ENCODE measurements at places on chromosomes 1 and 21.

- DNase-seq: no peak
Observed at GRCh38 chr1:48571303-48571987, 99.4 kb upstream of the SPATA6 start.

DNA sequence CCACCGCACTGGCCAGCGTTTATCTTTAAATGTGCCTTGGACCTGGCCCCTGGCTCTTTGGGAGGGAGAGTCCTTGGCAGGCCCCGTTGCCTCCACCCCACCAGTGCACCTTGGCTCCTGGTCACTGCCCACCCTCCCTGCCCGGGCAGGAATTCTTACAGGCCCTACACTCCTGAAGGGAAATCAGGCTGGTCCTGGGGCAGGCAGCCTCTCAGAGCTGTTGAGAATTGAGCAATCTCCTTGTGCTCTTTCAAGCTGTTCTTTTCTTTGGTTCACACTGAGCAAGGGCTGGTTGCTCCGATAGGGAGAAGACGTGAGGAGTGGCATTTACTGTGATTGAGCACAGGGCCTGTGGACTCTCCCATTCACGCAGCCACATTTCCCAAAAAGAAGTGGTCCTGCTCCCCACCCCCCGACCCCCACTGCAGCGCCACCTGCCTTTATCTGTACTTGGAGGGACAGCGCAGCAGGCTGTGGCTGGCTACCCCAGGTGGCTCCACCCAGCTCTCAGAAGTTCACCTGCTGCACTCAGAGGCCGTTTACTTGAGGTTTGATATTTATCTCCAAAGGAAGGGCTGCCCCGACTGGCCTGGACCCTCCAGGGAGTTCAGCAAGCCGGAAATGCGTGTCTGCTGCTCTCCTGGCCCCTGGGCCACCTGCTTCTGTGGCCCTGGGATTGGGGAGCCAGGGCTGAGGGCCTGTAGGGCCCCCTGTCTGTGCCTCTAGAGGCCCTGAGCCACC, 47.8 kb downstream of the SKI start:
- peak; percentile 51 for DNase-seq

GRCh38 chr1:217622042-217622441, 8.8 kb downstream of the GPATCH2 start:
- DNase-seq: no peak

DNA sequence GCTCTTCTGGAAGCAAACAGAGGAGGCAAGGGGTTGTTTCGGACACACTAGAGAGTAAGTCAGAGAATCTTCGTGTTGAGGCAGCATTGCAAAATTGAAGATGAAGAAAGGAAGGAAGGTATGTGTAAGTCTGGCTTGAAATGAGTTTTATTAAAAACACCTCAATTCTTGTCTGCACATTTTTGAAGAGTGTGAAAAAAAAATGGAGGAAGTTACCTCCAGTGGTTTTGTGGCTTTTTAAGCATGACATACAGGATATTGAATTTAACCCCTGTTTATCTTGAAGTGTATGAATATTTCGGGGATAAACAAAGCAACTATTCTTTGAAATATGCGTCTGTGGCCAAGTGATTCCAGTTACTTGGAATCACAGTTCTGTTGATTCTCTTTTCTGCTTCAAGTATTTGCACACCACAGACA, 203.2 kb upstream of the SGIP1 start:
- no peak for DNase-seq

DNA sequence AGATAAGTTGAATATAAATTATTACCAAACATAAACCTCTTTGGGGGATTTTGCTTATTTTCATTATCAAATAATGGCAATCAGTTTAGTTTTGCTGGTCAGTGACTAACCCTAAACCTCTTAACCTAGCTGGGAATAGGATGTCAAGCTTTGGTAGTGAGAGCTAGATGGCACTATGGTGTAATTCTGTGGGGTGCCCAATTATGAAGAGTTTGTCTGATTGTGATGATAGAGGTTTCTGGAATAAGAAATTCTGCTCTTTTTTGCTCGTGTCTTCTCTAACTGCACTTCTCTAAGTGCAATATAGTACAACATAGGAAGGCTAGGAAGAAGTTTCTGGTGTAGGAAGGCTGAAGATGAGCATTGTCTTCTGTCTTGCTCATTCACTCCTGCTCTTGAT, 59.8 kb downstream of the XCL1 start:
- no peak for DNase-seq

DNA sequence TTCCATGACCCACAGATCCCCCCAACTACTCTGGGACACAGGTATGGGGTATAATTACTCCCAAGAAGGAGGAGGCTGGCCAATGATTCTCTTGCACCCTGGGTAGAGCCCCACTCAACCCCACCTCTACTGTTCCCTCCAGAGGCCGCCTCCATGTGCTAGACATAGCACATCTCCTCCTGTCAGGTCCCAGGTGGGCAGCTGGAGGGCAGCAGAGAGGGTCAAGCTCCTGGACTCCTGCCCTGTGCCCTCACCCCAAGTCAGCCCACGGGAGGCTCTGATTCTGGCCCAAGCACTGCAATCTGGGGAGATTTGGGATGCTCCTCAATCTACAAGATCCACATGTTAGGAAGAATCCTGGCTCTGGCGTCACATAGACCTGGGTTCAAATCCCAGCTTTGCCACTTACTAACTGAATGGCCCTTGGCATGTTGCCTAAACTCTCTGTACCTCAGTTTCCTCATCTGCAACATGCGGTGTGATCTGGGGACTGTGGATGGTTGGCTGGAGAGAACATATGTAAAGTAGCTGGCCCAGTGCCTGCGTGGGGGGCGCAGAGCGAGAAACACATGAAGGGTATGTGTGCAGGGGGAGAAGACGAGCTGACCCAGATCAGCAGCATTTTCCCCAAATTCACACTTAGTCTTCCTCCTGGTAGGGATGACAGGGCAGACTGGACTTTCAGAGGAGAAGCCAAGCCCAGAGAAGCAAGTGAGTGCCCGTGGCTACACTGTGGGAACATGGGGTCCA, 23.2 kb downstream of the TNNT2 start:
- DNase-seq: no peak

DNA sequence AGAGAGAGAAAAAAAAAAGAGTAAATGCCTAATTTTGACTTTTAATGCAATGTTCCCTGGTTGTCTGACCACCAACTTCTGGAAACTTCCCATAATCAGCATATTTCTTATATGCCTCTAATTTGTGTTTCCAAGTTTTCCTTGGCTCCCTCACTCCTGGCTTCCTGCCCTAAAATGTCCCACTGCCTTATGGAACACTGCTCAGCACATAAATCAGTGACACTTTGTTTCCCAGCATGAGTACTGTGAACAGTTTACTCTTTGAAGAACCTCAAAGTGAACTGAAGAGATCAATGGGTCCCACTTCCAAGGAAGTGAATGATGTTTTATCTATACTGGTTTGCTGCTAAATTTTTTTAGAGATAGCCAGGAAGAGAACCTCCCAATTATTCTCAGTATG, 271.3 kb upstream of the PRMT6 start:
- no peak for DNase-seq

GRCh38 chr1:39727221-39727931, 11.3 kb upstream of the PPIE start:
- no peak for DNase-seq

- DNase-seq: no peak
Observed at GRCh38 chr21:33249331-33250002, 16.7 kb upstream of the IL10RB start.

- no peak for DNase-seq
Observed at GRCh38 chr1:81978945-81979344, 178.2 kb downstream of the ADGRL2 start.

GRCh38 chr1:52654063-52654462, 21.1 kb downstream of the SHISAL2A start:
- DNase-seq: no peak

GRCh38 chr21:28604946-28605537, 387.6 kb downstream of the LTN1 start:
- DNase-seq: no peak

DNA sequence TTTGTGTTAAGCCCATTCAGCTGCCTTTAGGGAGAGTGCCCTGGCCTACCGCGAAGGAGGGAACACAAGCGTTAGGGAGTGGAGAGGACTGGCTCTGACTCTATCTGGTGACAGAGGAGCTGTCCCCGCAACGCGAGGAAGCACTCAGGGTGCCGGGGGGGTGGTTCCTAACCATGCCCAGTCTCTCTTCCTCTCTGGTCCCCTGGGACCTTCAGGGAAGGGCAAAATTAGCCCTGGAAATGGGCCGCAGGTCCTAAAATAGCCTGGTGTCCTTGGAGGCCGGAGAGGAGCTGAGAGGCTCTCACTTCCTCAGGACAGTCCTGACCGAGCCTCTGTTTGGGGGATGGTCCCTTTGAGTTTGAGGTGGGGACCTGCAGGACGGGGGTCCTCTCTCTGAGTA, 5.8 kb downstream of the SLC45A1 start:
- DNase-seq: no peak

DNA sequence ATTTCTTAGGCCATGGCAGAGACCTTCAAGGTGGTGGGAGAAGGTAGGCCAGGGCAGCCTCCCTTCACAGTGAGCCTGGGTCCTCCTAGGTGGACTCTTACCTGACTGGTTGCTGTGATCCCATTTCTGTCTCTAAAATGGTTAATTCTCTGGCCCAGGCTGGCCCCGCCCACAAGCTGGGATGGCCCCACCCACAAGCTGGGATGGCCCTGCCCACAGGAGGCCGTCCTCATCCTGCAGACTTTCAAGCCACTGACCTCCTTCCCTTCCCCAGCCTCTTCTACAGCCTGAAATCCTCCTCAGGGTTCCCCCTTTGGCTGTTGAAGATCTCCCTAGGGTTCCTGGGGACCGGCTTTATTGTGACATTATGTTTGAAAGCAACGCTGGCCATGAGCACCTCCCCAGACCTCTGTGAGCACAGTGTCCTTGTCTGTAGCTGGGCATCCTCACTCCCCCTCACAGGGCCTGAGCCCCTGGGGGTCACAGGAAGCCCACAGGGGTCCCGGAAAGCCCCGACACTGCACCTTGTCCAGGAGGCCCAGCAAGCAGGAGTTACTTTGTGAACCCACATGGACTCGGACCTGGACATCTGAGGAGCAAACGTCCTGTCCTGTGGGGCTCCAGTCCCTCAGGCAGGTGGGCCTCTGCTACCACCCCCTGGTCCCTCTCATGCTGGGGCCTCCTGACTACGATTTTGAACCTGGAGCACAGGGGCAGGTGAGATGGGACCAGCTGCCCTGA, 621.7 kb downstream of the MATN1 start:
- no peak for DNase-seq

DNA sequence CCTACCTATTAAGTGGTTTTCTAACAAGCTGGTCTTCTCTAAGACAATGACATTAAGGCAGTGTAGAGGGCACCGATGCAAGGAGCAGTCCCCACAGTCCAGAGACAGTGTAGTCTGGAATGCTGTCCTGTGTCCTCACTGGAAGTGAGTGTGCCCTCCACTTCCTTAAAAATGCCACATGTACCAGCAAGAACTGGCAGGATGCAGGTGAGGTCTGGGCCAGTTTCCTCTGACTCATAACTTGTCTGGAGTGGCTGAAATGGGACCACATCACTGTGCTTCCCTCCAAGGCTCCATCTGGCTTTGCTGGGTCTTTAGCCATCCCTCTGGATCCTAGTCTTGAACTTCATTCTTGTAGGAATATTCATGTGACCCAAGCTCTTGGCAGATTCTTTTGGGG, 170.5 kb upstream of the KIAA0040 start:
- DNase-seq: no peak

DNA sequence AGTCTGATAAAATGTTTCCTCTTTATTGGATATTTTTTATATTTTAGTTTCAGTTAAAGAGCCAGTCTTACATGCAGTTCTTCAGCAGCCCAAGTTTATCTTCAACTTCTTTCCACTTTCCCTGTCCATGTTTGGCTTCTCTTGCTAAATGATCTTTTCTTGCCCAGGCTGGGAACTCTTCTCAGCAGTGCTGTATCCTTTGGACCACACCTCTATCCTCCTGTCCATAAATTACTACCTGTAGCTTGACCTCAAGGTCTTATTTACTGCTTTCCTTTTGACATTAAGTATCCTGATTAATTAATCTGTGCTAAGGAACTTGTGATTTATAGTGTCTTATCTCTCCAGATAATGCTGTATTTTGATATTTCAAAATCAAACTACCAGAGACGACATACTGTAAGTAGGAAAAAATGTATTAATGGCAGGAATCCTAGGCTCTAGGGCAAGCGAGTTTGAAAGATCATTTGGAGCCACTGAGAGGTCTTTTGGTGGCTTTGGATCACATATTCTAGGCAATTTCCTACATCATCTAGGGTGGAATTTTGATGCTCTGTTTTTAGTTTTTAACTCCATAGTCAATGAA, 20.5 kb upstream of the PDC start:
- DNase-seq: no peak

GRCh38 chr1:69858534-69858933, 290.8 kb downstream of the LRRC7 start:
- DNase-seq: no peak

DNA sequence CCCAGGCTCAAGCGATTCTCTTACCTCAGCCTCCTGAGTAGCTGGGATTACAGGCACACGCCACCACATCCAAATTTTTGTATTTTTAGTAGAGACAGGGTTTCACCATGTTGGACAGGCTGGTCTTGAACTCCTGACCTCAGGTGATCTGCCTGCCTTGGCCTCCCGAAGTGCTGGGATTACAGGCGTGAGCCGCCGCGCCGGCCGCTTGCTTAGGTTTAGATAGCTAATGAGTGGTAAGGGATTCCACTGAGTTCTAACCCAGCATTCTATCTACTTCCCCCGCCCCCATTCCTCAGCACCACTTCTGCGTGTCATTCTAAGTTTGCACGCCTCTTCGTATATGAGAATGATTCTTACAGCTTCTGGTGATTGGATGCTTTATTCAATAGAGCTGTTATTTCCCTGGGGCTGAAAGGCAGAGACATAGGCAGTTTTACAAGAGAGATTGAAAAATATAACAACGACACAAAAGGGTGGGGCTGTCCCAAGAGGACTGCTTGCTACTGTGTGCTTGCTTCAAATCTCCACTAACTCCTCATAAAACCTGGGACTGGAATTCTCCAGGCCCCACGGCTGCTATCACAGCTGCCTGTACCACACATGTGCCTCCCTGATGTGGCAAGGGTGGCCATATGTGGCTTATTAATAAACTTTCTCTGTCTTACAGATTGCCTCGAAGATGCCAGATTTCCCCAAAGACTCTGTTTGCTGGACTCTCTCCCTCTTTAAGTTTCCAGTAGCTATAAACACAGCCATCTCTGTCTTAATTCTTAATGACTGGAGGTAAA, 23.7 kb upstream of the GREM2 start:
- DNase-seq: no peak

- DNase-seq: no peak
Observed at GRCh38 chr1:64878931-64879611, 87.3 kb downstream of the JAK1 start.

DNA sequence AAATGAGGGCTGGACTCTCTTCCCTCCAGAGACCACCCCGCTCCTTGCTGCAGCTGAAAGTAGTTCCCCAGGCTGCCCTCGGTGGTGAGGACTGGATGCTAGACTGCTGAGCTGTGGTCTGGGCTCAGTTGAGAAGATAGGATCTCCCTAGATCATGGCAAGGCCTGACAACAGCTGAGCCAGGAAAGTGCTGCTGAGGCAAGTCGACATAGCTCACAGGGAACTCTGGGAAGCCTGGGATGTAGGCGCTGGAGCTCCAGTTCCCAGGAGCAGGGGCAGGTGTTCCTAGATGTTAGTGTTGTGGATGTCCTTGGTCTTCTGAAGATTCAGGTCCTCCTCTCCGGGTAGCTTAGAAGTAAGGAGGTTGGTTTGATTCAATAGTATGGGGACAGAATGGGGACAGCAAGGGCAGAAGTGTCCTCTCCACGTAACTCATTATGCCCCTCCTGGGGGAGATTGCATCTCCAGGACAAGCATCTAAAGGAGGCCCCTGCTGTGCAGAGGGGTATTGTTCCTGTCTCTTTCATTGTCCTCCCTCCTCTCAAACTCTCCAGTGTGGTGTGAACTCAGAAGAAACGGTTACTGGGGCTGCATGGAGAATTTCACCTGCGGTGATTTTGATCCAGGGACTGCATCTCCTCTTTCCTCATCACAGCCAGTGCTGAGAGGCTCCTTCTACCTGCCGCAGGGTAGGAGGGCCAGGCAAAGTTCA, 3.7 kb downstream of the CYB561D1 start:
- DNase-seq: peak; percentile 28
